ENCODE measurements at places on chromosomes 6 and 20.

GRCh38 chr6:155077784-155078183 lies 82.7 kb downstream of the TIAM2 start:
- DNase-seq = no peak

GRCh38 chr6:13908955-13909381 lies 15.8 kb upstream of the RNF182 start:
- peak; percentile 55 for DNase-seq

GRCh38 chr6:37565267-37566110 lies 65.8 kb upstream of the CCDC167 start:
- DNase-seq = no peak

DNA sequence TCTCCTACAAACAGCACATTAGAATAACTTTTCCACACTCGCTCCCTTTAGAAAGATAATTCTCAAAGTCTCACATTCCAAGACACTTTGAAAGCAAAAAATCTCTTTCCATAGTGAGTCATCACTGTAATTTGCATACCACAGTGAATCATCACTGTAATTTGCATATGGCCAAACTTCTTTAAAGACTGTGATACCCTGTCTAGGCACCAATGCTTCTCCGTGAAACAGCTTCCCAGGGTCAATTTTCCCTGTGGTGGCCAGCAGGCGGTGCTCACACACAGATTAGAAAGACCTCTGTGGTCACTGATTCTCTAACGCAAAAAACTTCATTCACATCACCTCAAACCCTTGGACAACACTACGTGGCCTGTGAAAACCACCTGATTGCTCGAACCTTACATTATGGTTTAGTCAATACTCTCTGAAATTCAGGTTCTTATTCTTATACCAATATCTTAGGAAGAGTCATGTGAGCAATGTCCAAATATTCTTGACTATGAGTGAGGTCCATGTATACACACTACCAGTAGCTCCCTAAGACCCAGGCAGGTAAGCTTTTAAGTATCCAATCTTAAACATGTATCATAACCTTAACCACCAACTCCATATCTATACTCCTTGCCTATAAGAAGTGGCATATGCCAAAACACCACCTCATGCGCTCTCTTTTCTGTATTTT lies 78.5 kb upstream of the PHACTR1 start:
- DNase-seq = peak; percentile 51

DNA sequence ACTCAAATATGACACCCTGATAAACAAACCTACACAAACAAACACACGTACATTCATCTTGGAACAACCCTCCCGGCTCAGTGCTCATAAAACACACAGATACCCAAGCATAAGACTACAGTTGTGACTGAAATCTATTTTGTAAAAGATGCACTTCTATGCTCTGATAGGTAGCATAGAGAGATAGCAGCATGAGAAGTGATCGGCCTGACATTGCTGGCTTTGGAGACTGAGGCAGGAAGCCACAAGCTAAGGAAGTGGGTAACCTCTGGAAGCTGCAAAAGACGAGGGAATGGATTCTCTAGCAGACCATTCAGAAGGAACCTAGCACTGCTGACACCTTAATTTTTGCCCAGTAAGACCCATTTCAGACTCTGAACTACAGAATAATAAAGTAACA lies 1.6 kb upstream of the RNF39 start:
- no peak for DNase-seq

DNA sequence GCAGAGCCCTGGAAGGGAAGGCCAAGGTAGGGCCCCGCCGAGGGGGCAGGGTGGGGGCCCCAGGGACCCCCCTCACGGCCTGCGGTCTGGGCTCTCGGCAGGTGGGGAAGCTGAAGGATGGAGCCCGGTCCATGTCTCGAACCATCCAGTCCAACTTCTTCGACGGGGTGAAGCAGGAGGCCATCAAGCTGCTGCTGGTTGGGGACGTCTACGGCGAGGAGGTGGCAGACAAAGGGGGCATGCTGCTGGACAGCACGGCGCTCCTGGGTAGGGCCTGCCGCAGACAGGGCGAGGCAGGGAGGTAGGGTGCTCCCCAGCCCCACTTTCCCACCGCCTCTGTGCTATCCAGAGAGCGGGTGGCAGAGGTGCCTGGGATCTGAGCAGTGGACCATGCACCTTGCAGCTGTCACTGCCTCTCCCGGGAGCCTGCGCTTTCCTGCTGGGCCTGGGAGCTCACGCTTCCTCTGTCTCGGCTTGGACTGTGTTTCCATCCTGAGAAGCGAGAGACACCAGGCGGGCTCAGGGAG lies 83.1 kb downstream of the SYNJ2 start:
- DNase-seq = no peak

- DNase-seq = no peak
Observed at GRCh38 chr6:37990762-37991525, 171.4 kb downstream of the ZFAND3 start.

- DNase-seq = no peak
Observed at GRCh38 chr20:36493801-36494114, 47.6 kb upstream of the MYL9 start.

DNA sequence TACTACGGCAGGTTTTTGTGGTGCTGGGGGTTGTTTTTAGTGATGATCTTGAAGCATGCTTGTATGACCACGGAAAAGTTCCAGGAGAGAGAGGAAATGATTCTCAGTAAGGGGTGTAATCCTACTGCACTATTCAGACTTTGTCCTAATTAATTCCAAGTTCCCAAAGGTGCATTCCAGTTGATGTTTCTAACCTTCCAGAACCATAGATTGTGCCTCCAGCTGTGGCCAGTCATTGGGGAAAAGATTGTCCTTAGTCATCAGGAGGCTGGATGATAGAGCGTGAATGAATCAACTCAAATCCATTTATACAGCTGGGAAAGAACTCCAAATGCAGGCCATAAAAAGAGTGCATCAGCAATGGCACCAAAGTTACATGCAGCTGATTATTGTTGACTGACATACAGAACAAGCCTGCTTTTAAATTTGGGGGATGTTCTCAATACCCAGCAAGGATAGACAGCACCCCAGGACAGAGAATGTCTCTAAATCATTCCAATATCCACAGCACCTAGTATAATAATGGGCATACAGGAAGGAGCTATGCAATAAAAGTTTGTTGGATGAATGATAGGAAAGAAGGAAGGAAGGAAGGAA lies 27.8 kb upstream of the PKHD1 start:
- no peak for DNase-seq

DNA sequence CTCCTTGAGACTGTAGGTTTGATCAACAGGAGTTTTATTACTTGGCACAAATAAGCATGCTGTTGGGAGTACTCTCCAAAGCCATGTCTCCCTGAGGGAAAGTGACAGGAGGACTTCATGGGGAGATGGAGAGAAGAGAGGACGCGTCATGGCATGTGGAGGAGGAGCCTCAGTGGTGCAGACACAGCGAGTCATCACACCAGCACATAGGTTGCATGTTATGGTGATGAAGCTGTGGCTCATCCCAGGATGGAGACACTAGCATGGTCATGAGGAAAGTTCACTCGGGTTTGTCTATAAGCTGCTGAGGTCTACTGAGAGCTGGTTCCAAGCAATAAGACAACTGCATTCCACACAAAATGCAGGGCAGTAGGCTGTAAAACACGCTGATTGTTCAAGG lies 13.2 kb upstream of the SSTR4 start:
- DNase-seq = no peak

GRCh38 chr20:10260316-10260715 lies 41.7 kb downstream of the SNAP25 start:
- DNase-seq = no peak

DNA sequence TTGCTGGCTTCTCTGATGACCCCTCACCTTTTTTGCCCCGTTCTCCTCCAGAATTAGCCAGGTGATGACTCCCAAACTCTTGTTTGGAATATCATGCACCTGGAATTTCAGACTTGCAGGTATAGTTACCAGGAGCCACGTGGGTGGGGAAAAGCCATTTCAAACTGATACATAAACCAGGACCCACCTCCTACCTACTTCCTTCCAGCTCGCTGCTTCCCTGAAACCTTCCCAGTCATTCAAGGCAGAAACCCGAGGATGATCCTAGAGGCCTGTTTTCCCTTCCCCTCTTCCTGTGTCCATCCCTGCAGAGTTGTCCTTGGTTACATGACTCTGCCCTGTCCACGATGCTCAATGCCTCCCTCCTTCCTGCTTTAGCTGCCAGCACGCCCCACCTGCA lies 101.9 kb downstream of the MTHFD1L start:
- DNase-seq = no peak

GRCh38 chr6:3236005-3236404 lies 8.6 kb upstream of the TUBB2B start:
- no peak for DNase-seq

GRCh38 chr6:132648356-132648755 lies 10.6 kb downstream of the TAAR1 start:
- DNase-seq = peak; percentile 37

DNA sequence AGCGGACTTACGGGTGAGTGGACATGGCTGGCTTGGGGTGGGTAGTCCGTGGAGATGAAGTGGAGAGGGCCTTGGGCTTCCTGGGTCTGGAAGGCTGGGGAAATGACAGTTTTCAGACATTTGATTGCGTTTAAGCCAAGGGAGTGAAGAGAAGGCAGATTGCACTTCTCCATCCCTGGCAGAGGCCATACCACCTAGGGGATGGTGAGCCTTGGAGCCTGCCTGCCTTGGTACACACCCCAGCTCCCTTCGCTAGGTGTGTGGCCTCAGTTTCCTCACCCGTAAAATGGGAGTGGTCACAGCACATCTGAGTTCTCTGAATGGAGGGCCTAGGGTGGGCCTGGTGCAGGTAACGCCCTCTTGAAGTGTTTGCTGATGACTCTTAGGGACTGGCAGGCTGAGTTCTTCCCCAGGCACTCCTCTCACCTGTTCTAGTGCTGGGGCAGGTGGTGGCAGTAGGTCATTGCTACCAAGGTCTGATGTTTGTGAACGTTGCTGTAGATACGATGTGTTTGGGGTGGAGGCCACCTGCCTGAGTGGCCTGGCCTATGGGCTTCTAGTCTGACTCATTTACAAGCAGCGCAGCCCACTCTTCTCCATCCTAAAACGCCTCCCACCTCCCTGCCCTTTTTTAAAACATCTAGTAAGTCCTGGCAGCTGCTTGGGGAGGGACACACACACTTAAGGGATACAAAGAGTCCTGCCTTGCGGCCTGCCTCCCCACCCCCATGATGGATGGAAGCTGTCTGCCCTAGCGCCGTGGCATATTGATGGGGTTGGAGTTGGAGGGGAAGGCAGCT lies 2.3 kb downstream of the RBM38 start:
- DNase-seq = no peak

- no peak for DNase-seq
Observed at GRCh38 chr6:79600812-79601609, 30.1 kb upstream of the SH3BGRL2 start.

DNA sequence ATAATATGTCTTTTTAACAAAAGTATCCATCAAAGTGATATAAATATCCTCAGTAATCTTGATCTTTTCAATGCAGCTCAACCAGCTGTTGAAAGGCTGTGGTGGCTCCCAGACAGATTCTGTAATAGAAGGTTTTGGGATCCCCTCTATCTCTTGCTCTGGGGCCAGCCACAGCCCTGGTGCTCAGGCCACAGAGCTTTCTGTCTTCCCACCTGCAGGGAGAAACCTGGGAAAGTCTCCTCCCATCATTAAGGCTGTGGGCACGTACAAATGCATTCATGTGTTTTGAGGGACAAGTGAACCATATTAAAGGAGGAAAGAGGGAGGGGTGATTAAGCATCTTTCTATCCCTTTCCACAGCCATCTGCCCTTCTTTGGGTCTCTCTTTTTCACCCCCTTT lies 183.1 kb downstream of the PRDM13 start:
- DNase-seq = no peak

DNA sequence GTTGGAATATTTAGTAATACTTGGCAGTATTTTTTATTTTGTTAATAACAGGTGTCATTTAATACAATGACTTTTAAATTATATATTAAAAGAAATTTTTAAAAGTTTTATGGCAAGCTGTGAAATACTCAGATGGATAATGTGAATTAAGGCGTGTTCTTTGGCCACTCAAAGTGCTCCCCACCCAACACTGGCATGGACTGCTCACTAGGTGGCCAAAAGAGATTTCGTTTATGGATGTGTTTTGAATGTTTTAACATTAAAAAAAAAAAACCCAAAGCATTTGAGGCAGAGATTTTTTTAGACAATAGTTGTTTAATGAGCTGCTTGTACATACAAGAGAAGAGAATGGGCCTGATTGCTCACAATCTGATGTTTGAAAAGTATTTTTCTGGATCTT lies 86.5 kb downstream of the QKI start:
- no peak for DNase-seq

GRCh38 chr6:93248631-93249030 lies 170.7 kb downstream of the EPHA7 start:
- DNase-seq = no peak

DNA sequence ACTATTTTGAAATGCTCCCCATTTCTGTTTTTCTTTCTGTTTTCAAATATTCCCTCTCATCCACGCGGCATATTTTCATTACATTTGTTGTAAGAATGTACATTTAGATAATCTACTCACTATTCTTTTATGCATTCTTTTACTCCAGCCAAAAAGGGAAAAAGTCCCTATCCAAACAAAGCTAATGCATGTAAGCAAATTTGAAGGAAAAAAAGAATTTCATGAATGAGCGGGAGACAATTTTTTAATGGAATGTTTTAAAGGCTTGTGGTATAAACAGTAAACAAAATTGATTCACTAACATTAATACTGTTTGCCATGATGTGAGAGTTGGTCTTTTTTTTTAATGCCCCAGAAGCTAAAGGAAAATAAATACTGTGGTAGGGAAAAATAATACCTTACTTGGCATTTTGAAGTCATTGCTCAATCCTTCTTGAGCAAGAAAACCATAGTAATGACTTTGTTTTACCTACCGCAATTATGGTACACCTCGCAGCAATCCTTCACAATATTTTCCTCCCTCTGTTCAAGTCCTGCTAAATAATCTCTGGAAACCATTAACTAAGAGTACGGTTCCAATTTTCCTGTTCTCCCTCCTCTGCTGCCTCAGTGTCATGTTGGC lies 79.0 kb downstream of the BACH2 start:
- DNase-seq = no peak

DNA sequence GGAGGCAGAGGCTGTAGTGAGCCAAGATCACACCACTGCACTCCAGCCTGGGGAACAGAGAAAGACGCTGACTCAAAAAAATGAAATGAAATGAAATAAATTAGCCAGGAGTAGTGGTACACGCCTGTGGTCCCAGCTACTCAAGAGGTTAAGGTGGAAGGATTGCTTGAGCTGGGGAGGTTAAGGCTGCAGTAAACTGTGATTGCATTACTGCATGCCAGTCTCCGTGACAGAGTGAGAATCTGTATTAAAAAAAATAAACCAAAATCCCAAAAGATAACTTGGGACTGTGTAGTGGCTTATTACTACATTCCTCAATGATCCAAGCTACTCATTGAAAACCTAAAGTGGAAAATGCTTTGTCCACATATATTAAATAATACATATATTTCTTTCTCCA lies 87.0 kb downstream of the SGK1 start:
- DNase-seq = no peak

GRCh38 chr20:6644813-6645628 lies 122.5 kb upstream of the BMP2 start:
- no peak for DNase-seq

All from activated naive CD4-positive, alpha-beta T cell treated with anti-CD3 and anti-CD28 coated beads, Interleukin-2, amount 10 ng/mL, durations not matched to agents 7 days and 5 days (primary cell).